ENCODE measurements at places on chromosomes 12 and 14.

DNA sequence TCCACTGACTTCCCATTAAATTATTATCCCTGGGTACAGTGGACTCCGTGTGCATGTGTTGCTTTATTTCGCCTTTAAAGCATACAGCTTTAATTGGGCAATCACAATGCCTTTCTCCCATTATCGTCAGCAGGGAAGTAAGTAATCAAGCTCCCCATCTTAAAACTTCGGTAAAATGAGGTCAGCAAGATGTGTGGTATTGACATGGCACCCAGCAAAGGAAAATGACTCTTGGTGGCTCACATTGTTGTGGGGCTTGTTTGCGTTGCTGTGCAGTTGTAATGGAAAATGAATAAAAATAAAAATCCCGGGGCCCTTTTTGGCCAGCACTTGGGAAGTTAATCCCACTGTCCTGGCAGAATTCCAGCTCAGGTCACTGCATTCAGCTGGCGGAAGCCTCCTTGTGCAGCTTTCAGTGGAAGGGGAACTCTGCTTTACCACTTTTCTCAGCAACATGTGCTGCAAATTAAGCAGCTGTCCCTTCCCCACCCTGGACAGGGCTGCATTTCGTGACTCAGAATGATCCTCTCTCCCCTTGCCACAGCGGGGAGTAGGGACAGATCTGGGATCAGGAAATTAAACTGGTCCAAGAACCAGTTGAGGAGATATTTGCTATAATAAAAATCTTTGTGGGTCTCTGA lies 13.9 kb upstream of the ATP2A2 start:
- DNase-seq, result no peak

GRCh38 chr12:5648692-5649359 lies 216.9 kb downstream of the NTF3 start:
- no peak for DNase-seq

DNA sequence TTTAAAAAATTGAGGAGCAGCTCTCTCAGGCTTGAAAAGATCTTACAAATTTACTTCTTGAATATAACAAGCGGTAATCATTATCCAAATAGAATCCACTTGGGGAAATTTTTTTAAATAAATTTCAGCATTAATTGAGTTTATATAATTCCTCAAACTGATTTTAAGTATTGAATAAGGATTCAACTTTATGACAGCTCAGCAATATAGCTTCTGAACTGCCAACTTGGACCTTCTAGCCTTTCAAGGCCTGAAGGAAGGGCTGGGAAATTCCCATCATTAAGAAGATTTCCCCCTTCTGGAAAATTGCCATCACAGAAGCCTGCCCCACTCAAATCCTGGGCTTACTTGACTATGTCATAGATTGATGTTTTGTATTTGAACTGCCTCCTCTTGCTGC lies 57.5 kb upstream of the GARIN2 start:
- DNase-seq, result no peak

GRCh38 chr12:78697817-78698415 lies 166.7 kb upstream of the SYT1 start:
- no peak for DNase-seq

GRCh38 chr12:123389560-123390351 lies 5.8 kb downstream of the KMT5A start:
- no peak for DNase-seq

- no peak for DNase-seq
Observed at GRCh38 chr12:4041187-4041885, 168.1 kb upstream of the PARP11 start.

DNA sequence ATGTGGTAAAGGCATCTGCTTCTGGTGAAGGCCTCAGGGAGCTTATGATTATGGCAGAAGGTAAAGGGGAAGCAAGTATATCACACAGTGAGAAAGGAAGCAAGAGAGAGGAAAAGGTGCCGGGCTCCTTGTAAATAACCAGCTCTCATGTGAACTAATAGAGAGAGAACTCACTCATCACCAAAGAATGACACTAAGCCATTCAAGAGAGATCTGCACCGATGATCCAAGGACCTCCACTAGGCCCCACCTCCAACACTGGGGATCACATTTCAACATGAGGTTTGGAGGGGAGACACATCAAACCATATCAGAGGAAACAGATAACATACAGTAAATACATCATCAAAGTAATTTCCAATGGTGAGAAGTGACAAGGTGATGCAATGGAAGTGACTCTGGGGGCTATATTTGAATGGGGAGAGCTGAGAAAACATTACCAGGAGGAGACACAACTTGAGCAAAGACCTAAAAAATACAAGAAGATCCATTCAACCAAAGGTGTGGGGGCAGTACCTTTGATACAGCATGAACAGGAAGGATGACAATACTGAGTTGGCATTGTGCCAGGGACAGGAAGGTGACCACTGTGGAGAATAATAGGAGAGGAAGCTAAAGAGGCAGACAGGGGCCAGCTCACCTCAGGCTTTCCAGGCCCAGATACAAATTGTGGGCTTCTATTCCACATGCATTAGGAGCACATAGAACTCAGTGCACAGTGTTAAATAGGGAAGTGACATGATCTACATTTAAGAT lies 134.4 kb upstream of the GRIP1 start:
- peak; percentile 6 for DNase-seq

DNA sequence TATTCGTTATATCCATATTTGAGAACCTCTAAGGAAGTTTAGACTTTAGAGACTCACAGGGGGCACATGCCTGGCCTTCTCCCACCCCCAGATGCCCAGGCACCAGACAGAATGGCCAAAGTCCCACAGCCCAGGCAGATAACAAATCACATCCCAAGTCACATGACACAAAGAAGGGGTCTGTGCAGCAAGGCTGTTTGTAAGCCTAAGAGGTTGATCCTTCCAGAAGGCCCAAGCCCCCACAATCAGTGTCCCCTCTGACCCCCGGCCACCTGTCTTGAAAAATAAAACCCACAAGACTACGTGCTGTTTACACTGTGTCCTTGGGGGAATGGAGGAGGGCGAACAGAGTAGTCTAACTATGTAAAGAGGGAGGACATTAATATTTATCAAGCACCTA lies 5.1 kb downstream of the CTDSP2 start:
- no peak for DNase-seq

Measured in CD4-positive, alpha-beta T cell treated with Interleukin-6 at 100 ng/mL for 8 hours (primary cell).